ELR (cell line): ENCODE measurements at places on chromosomes 4 and X.

DNA sequence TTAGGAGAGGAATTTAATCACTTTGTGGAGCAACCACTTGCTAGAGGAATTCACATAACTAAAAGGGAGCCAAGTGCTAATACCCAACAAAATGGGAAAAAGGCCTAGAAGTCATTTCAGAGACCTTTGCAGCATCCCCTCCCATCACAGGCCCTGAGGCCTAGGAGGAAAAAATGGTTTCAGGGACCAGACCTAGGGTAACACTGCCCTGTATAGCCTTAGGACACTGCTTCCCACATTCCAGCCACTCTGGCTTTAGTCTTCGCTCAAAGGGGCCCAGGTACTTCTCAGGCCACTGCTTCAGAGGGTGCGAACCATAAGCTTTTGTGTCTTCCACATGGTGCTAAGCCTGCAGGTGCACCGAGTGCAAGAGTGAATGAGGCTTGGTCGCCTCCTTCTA lies 19.1 kb downstream of the SPANXN2 start:
- DNase-seq: no peak

GRCh38 chr4:1716065-1716945 lies 4.2 kb upstream of the SLBP start:
- DNase-seq: no peak

DNA sequence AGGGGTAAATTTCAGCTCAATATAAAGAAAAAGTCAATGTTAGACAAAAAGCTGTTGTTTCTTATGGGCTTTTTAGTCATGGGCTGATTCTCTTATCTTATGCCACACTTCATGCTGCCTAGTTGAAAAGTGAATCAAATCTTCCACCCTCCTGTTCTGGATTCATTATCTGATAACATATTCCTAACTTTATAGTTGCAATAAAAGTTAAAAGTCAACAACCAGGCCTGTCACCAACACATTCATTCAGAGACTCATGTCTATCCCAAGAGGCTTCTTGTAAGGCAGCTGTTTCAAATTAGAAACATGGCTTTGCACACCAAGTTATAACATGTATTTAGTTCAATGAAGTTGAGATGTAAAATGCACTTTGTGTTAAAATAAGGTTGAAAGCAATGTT lies 243.8 kb downstream of the ADAMTS3 start:
- no peak for DNase-seq

- DNase-seq: no peak
These were observed 80.5 kb downstream of the ZIC3 start for GRCh38 chrX:137646472-137646871.

DNA sequence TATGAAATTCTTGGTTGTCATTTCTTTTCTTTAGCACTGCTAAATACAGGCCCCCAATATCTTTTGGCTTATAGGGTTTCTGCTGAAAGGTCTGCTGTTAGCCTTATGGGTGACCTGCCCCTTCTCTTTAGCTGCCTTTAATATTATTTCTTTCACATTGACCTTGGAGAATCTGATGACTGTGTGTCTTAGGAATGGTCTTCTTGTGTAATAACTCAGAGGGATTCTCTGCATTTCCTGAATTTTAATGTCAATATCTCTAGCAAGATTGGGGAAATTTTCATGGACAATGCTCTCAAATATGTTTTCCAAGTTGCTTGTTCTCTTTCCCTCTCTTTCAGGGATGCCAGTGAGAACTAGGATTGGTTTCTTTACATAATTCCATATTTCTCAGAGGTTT lies 292.4 kb downstream of the SLC7A11 start:
- peak; percentile 42 for DNase-seq

GRCh38 chrX:24902806-24903205 lies 113.0 kb downstream of the ARX start:
- peak; percentile 74 for DNase-seq

DNA sequence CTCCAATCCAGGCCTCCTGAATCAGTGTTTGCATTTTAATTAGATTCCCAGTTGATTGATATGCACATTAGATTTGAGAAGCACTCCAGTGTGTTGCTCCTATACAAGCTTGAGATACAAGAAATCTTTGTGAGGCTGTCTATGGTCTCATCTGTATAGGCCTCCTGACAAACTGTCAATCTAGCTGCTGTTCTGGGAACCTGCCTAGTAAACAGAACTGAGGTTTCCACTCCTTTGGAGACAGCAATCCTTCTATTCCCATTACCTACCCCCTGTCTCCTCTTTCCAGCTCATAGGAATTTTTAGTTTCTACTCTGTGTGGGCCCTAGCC lies 306.1 kb upstream of the EMCN start:
- DNase-seq: no peak

DNA sequence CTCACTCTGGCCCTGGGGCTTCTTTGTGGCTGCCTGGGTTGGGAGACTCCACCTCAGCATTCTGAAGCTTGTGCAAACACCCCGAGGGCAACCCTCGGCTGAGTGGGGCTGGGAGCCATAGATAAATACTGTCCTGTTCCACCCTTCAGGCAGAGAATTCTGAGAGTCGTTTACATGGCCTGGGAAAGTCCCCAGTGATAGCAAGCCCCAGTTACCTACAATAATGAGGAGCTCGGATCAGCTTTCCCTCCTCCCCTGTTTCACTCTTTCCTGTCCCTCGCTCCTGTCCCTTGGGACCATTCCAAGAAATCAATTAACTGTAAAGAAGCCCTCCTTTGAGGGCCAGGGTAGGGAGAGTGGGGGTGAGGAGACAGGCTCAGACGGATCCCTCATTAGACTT lies 31.6 kb upstream of the DDX3X start:
- peak; percentile 62 for DNase-seq

- DNase-seq: no peak
These were observed 51.6 kb downstream of the KIT start for GRCh38 chr4:54709400-54709799.

- no peak for DNase-seq
These were observed 1.2 kb downstream of the C4orf50 start for GRCh38 chr4:6017030-6017429.

- no peak for DNase-seq
These were observed 241.8 kb downstream of the PRDM5 start for GRCh38 chr4:120680647-120681228.

DNA sequence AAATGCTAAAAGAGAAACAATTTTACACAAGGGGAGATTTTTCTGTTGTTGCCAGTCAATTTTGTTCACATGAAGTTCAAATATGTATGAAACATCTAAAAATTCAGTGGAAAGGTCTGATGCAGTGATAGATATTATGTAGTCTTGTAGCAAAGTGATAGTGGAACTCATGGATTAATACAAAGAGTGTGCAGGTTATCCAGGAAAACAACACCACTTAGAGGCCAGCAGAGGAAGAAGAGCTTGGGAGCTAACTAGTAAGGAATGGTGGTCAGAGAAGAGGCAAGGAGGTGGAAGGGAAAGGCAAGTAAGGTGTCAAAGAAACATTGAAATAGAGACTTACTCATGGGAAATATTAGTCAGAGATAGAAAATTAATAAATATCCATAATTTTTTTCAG lies 395.6 kb downstream of the MAPK10 start:
- DNase-seq: no peak

DNA sequence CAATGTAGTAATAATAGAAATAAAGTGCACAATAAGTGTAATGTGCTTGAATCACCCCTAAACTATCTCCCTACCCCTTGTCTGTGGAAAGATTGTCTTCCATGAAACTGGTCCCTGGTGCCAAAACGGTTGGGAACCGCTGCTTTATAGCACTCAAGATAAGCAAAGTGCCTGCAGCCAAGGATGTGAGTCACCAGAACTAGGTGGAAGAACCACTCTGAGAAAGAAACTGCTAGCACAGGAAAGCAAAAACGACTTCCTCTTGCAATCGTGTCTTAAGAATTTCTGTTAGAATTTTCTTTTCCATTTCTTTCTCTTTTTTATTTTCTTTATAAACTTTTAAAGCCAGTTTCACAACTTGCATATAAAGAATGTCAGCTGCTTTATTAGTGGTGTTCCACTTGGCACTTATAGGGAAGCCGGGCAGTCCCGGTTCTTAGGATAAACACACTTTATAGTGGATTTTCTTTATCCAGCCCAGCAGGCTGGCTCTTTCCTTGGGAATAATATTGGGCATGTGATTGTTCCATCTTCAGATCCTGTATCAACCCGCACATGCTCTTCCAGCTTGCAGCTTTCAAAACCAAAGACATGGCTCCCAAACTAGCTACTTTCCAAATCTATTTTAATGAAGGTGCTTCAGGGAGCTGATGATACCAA lies 32.3 kb upstream of the CXCL8 start:
- peak; percentile 97 for DNase-seq

- DNase-seq: peak; percentile 37
These were observed 285.0 kb upstream of the AADAT start for GRCh38 chr4:170374770-170375169.
